ENCODE measurements at places on chromosomes 7 and 10.

DNA sequence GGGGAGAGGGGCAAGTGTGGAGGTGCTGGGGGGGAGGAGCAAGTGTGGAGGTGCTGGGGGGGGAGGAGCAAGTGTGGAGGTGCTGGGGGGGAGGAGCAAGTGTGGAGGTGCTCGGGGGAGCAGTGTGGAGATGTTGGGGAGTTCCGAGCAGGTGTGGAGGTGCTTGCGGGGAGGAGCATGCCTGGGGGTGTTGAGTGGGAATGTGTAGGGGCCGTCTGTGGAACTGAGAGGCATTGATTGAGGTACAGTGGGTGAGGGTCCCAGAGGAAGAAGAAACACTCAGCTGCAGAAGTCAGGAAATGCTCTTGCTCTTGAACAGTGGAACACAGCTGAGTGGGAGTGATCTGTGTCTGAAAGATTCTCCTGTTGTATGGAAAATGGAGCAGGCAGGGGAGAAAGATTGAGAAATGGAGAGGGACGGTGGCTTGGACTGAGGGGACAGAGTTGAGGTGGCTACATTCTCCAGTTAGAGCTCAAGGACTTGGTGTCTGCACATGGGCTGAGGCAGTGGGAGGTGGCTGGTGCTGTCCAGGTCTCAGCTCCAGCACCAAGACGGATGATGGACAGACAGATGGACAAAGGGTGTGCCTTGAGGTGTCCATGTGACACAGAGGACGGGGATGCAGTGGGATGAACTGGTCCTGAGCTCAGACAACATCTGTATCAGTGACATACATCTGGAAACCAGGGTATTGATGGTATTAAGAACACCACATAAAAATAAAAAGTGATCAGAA is 25.2 kb upstream of the NCAPG2 start:
- no peak for DNase-seq

GRCh38 chr7:14233868-14234369 is 244.5 kb upstream of the ETV1 start:
- no peak for DNase-seq

- DNase-seq: no peak
These were observed 136.2 kb upstream of the RET start for GRCh38 chr10:42940487-42941294.

DNA sequence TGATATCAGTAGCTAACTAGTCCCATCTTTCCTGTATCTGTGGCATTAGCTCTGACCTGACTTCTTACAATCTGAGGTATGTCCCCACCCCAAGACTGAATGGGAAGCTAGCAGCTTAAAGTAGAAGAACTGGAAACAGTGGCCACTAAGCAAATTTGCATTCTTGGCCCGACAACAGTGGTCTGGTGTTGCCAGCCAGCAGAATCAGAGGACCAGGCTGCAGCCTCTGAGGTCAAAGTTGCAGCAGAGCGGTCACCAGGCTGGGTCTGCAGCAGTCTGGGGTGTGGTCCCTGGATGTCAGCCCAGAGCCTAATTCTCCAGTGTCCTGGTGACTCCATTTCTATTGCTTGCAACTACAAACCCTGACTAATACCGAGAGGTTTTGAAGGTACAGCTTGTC is 26.3 kb downstream of the FAM107B start:
- no peak for DNase-seq

DNA sequence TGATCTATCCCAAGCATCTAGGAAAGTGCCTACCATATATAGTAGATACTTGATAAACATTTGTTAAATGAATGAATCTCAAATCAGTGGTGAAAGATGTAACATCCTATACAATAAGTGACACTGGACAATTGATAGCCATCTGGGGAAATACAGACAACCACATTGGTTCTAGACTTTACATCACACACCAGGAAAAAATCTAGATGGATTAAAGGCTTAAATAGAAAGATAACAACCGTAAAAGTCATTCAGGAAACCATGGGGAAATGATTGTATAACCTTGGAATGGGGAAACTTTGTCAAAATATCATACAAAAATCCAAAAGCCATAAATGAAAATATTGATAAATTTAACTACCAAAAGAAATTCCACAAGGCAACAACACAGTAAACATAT is 7.0 kb upstream of the GARIN1A start:
- no peak for DNase-seq

- DNase-seq: no peak
These were observed 141.5 kb upstream of the NRG3 start for GRCh38 chr10:81733542-81733941.

DNA sequence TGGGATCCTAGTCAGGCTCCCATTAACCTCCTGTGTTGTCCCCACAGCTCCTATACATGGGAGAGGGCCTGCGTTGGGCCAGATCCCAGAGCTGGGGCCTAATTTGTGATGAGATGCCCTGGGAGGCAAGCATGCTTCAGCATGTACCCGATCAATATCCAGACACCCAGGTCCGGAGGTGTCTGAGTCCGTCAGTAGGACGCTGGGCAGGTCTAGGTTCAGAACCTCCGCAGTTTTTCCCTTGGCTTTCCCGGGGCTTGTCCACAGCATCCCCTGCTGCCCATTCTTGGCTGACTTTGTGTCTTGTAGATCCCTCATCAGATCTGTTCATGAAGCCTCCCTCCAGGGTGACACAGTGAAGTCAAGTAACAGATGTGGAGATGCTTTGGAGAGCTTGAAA is 32.7 kb upstream of the RBAK start:
- no peak for DNase-seq

DNA sequence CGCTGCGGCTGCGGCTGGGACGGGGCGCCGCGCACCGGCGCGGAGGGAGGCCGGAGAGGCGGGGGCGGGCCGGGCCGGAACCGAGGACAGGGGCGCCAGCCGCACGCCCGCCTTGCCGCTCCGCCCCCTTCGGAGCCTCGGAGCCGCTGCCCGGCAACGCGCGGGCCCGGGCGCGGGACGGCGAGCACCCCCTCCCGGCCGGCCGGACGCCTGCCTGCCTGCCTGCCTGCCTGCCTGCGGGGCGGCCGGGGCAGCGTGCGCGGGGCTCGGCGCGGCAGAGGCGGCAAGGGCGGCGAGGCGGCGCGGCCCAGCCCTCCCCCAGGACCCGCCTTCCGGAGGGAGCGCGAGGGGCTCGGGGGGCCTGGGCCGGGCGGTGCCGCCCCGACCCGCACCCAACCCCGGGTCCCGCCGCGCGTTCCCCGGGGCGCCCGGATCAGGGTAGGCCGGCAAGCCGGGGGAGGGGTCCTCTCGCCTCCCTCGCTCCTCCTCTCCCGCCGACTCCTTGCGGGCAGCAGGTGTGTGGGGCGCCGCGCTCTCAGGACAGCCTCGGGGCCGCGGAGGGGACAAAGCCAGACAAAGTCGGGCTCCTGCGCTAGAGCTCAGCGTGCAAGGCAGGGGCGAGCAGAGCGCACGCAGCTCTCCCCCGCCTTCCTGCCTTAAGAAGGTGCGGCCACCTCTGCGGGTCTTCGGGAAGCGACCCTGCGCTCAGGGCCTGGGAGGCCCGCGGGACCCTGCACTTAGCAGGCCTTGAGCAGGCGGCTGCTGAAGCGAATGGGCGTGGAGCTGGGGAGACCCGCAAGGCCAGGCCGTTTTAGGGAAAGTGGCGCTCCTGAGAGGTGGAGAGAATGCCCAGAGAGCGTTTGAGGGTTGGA is at the start of gene KIAA1549:
Gene KIAA1549, minus strand, starts transcription at position 58 of the 872 bp plus-strand sequence. CDS start 120 bp downstream, outside the sequence.
- DNase-seq: no peak
